Stimulated activated CD8-positive, alpha-beta memory T cell treated with anti-CD3 and anti-CD28 coated beads, Interleukin-12 subunit alpha, Interleukin-12 subunit beta, amount 100 ng/mL, for 1 hour (primary cell): ENCODE measurements at places on chromosomes 7 and 10.
A peak's percentile ranks its signal among the peaks of the same experiment; 100 is the strongest.

DNA sequence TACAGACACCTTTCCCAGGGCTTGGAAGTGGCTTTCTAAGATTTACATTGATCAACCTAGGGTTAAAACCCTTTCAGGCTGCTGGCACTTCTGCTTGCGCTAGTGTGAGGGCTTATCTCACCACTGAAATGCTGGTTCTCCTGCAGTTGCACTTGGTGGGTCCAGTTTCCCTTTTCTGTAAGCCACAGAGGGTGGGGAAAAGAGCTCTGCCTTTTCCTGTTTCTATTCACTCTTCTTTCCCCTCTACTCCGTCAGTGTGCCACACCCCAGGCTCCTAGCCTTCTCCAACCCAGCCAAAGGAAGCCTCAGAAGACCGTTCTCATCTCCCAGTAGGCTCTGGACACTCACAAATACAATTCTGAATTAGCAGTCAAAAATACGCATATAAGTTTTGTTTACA is 19.0 kb upstream of the CAPZA2 start:
- no peak for DNase-seq

- DNase-seq, result no peak
Observed at GRCh38 chr7:112421666-112422486, 28.4 kb upstream of the IFRD1 start.

GRCh38 chr7:115869801-115870200 is 160.8 kb downstream of the TFEC start:
- no peak for DNase-seq

DNA sequence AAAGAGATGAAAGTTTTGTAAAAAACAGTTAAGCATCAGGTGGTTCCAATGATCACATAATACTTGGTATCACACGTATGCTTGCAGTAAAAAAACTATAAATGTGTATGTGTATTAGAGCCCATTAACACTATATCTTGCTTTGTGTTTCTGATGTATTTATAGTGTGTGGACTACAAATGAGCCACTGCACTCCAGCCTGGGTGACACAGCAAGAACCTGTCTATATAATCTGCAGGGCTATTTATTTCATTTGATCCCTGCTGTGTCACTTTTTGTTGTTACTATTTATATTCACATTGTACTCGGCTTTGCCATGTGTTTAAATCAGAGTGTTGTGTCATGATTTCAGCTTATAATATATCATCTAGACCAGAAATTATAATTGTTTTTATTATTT is 487.8 kb upstream of the TEX47 start:
- no peak for DNase-seq

DNA sequence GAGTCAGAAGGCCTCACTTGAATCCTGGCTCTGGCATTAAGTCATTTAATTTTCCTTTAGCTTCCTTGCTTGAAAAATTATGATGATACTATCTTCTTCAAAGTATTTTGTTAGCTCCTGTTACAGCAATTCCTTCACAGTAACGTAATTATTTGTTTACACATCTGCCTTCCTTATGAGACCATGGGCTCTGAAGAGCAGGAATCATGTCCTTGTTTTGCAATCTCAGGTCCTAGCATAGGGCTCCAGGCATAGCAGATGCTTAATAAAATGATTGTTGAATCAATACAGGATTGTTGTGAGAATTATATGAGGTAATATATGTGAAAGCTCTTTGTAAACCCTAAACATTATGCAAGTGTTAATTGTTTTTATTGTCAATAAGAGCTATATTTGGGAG is 25.5 kb downstream of the KLHDC10 start:
- DNase-seq, result no peak

DNA sequence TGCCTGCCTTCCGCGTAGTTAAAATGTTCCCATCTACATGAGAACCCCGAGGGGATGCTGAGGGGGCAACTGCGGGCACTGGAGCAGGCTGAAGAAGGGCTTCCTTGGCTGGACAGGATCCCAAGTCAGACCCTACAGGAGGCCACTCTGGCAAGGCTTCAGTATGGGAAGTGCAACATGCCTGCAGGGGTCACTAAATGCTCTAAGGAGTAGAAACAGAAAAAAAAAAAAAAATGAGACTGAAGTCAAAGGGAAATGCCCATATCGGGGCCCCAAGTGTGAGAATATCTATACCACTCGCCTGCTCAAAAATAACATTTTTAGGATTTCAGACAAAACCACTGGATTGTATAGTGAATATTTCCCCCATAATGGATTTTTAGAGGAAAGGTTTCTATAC is 33.5 kb downstream of the FAM204A start:
- no peak for DNase-seq

DNA sequence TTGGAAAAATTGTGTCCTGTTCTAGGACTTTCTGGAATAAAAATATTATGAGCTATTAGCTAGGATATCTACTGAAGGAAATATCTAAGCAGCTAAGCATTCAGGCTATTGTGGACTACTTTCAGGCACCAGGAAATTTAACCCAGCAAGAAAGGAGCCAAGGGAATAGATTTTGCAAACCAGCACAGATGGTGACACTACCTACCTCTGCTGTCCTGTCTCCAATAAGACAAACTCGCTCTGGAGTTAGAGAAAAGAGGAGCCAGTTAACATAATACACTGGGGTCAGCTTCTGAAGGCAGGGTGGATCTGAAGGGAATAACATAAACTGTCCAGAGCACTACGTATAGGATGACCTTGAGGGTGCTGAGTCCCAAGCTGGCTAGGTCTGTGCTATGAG is 223.7 kb upstream of the PRSS58 start:
- DNase-seq, result no peak

- DNase-seq, result no peak
Observed at GRCh38 chr7:158052381-158053060, 535.1 kb downstream of the PTPRN2 start.

GRCh38 chr7:137885678-137886077 is 38.9 kb upstream of the DGKI start:
- no peak for DNase-seq

DNA sequence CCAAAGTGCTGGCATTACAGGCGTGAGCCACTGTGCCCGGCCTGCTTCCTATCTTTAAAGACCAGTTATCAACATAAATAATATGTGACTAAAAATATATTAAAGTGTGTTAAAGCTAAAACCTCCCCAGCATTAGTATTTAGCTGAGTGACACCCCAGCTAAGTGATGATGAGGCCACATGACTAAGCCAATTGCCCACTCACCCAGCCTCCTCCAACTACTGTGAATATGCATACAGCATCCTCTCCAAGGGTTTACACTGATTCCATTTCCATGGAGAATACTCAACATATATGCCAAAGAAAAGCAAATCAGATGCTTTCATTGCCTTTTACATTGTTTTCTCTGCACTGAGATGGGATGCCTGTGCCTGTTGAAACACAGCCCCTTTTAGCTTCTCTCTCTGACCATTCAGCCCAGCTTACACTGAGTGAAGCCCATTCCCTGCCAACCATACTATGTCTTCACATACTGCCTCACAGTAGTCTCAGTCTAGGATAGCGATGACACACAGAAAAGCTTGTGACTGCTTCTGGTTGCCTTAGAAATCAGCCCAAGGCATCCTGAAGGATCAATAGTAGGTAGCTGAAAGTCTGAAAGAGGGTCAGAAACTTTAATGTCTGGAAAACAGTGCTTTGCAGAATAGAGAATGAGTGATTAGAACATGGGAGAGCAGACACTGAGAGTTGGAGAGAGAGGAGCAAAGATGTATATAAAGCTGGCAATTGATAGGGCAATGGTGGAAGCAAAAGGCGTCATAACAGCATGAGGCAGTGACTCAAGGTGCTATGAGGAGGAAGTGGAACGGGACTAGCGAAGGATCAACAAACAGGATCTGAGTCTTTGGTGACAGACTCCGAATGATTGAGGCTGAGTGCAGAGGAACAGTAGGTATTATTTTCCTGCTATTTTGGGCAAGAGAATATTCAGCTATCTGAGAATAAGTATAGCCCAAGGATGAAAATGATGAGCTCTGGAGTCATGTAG is 19.8 kb upstream of the ATE1 start:
- no peak for DNase-seq

GRCh38 chr10:31522820-31523219 is 203.8 kb downstream of the ZEB1 start:
- DNase-seq, result no peak

GRCh38 chr7:92904244-92905131 is 68.1 kb upstream of the CDK6 start:
- peak; percentile 67 for DNase-seq

GRCh38 chr10:103265717-103266329 is 11.1 kb upstream of the INA start:
- DNase-seq, result no peak

DNA sequence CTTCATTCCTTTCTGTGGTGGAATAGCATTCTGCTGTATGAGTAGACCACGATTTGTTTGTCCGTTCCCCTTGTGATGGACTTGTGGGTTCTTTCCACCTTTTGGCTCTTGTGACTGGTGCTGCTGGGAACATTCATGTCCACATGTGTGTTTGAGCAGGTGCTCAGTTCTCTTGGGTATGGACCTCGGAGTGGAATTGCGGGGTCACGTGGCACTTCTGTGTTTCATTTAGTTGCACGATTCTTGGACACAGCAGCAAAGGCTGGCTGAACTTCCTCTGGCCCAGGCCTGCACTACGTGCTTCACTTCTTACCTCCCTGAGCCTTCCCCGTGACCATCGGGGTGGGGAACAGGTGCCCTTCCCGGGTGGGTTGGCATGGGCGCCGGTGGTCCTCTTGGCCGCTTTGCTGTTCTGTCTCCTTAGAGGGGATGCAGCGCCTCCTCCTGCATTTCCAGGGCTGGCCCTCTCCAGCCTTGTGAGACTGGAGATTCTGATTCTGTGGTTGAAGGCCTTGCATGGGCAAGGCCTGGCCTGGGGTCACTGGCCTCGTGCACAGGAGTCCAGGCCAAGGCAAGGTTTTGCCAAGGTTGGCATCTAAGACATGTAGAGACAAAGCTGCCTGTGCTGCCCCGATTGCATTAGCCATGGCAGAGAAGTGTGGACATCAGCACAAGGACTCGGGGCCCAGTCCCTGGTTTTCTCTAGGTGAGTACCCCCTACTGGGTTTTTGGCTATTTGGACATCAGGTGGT is 25.1 kb downstream of the DOCK1 start:
- DNase-seq, result no peak

GRCh38 chr7:158291998-158292397 is 295.6 kb downstream of the PTPRN2 start:
- no peak for DNase-seq

GRCh38 chr10:42594246-42594650 is 44.1 kb downstream of the ZNF33B start:
- DNase-seq, result no peak

GRCh38 chr10:18020523-18020922 is 68.8 kb downstream of the SLC39A12 start:
- no peak for DNase-seq

DNA sequence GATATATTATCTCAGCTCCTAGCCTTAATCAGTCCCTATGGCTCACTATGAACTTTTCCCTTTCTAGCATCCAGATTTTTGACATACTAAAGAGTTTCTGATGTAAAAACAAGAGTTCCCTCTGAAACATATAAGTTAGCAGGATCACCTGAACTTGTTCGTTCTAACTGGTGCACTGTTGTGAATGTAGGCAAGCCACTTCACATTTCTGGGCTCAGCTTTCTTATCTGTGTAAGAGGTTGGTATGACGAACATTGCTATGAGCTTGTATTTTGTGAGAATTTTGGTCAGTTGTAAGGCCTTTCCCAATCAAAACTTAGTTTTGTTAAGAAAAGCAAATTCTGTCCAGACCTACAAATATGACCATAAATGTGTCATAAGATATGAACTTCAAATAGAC is 46.1 kb downstream of the MAGI2 start:
- DNase-seq, result no peak

DNA sequence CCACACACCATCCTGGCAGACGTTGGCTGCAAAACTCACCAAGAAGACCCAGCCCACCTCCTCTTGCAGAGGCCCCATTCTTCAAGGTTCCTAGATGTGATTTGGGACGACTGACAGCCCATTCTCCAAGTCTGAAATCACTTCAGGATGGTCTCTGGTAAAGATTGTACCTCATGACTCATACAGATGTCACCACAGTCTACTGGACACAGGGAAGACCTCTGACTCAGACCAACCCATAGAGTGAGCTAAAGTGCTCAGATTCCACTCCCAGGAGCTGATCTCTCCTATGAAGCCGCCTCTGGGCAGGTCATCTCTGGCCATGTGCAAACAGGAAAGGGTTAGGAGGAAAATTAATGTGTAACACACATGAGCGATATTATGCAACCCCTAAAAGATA is 102.4 kb upstream of the VWC2 start:
- DNase-seq, result no peak

- no peak for DNase-seq
Observed at GRCh38 chr7:1928645-1929348, 258.7 kb downstream of the ELFN1 start.
